ENCODE measurements at places on chromosomes 7 and 10. TPM values are rescaled to one million over a fixed set of nuclear protein-coding genes. Genes with fewer than 3 reads are reported as not detected.

DNA sequence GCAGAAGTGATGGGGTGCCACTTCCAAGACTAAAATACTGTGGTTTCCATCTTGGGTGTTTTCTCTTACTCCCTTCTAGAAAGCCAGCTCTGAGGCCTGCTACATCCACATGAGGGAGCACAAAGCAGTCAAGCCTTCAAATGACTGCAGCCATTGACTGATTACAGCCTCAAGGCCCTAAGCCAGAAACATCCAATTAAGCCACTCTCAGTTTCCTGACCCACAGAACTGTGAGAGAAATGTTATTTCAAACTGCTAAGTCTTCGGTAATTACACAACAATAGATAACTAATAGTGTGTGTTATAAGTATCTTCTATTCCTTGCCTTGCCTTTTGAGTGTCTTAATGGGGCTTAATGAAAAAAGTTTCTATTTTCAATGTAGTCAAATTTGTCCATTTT is 24.8 kb downstream of the BRAF start:
- peaks cover 6% of the 10 kb centered on the region for H3K4me1 ChIP-seq
- H3K27ac ChIP-seq, result no peak overlapping the region
- DNase-seq, result no peak

DNA sequence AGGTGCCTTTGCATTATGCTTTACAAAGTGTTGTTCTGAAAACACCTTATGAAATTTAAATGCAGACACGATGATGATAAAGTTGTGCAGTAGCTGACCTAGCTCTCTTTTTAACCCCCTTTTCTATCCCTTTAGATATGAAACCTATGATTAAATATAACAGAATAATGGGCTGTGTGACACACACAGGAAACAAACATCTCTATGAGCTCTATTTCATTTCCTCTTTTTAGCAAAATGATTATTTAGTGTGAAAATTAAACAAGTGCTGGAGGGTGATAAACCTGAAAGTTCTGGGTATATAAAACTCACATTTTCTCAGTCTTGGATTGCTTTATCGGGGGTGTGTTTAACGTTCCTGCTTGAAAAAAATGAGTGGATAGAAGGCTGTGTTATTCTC is 1310.5 kb upstream of the CELF2 start:
- no peak for DNase-seq
- H3K4me3 ChIP-seq, result no peak overlapping the region
- H3K27ac ChIP-seq, result no peak overlapping the region

DNA sequence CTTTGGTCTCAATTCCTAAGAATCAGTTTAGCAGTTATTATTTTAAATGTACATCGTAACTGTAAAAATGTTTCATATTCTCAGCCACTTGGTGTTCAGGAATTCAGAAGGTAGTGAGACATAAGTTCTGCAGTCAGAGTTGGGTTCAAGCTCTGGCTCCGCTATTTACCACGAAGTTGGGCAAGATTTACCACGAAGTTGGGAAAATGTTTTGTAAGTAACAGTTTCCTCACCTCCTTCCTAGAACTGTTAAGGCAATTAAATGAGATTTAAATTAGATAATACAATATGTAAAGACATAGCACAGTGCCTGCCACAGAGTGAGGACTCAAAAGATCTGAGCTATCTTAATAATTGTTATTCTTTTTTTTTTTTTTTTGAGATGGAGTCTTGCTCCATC is 16.3 kb upstream of the ABLIM1 start:
- H3K36me3 ChIP-seq, result no peaks in the 10 kb centered on the region
- no peaks in the 10 kb centered on the region for H3K4me1 ChIP-seq
- no peak overlapping the region for H3K27ac ChIP-seq
- H3K4me3 ChIP-seq, result no peak overlapping the region
- no peaks in the 10 kb centered on the region for H3K27me3 ChIP-seq

The POLL gene
- 29.4 TPM for total RNA-seq

DNA sequence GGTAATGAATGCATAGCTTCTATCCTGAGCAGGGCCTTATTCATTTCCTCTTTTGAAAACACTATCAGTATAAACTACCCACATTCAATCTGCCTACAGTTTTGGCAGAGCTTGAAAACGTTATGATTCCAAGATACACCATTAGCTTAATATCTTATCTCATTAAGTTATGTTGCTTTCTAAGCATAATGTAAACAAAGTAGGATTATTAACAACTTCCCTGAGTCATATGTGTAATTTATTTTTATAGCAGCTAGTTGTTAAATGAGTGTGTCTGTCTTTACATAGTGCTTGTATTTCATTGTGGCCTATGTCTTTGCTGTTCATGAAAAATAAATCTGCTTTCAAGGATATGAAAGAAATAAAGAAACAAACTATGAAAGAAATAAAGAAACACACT is 106.2 kb upstream of the DLX6 start:
- no peak overlapping the region for H3K27ac ChIP-seq
- H3K36me3 ChIP-seq, result no peaks in the 10 kb centered on the region
- no peak overlapping the region for H3K4me3 ChIP-seq
- no peaks in the 10 kb centered on the region for H3K4me1 ChIP-seq
- H3K27me3 ChIP-seq, result no peaks in the 10 kb centered on the region
- no peak for DNase-seq

GRCh38 chr7:102073931-102074880 is 212.5 kb upstream of the SH2B2 start:
- no peaks in the 10 kb centered on the region for H3K36me3 ChIP-seq
- no peak overlapping the region for H3K4me3 ChIP-seq
- no peak overlapping the region for H3K27ac ChIP-seq
- no peaks in the 10 kb centered on the region for H3K27me3 ChIP-seq
- H3K4me1 ChIP-seq, result no peaks in the 10 kb centered on the region
- DNase-seq, result no peak

The TAX1BP1 gene
- total RNA-seq, result 132 TPM

GRCh38 chr7:54339073-54339472 is 203.1 kb upstream of the VSTM2A start:
- no peaks in the 10 kb centered on the region for H3K36me3 ChIP-seq
- no peaks in the 10 kb centered on the region for H3K27me3 ChIP-seq
- H3K27ac ChIP-seq, result no peak overlapping the region
- no peaks in the 10 kb centered on the region for H3K4me1 ChIP-seq
- no peak overlapping the region for H3K4me3 ChIP-seq

DNA sequence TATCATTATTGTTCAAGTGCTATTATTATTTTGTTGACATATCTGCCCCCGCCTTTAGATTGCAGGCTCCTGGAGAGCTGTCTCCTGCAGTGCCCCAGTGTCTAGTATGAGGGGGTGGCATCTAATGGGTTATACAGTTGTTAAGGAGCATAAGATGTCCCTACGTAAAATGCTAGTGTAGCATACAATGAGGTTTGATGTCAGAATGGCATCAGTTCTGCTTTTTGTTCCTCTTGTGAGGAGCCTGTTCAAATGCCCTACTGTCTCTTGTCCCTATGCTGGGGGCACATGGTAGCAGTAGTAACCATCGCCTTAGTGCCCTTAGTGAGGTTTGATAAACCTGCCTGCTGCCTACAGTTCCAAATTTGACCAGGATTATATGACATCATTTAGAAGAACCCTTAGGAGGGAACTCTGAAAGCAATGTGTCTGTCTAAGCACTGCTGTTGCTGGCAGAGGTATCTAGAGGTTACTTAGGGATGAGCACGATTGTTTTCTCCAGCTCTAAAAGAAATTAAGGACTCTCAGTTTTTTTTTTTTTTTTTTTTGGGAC is 9.7 kb downstream of the CREM start:
- no peaks in the 10 kb centered on the region for H3K36me3 ChIP-seq
- no peak overlapping the region for H3K4me3 ChIP-seq
- peak overlapping the region; percentile 44 for H3K27ac ChIP-seq
- H3K27me3 ChIP-seq, result no peaks in the 10 kb centered on the region
- no peak for DNase-seq

The HTR5A gene
- not detected for total RNA-seq

DNA sequence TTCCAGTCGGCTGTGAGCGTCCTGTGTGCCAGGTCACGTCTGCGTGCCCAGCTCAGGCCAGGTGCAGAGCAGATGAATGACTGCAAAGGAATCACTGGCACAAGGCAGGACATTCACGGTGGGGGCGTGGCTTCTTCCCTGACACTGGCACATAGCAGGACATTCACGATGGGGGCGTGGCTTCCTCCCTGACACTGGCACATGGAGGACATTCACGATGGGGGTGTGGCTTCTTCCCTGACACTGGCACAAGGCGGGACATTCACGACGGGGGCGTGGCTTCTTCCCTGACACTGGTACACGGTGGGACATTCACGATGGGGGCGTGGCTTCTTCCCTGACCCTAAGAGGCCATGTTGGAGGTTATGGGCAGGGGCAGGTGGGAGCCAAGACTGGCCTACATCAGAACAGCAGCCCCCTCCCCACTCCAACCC is 64.3 kb downstream of the MYL10 start:
- peaks cover 6% of the 10 kb centered on the region for H3K27me3 ChIP-seq
- no peaks in the 10 kb centered on the region for H3K36me3 ChIP-seq
- H3K4me3 ChIP-seq, result no peak overlapping the region
- H3K27ac ChIP-seq, result no peak overlapping the region
- no peaks in the 10 kb centered on the region for H3K4me1 ChIP-seq

DNA sequence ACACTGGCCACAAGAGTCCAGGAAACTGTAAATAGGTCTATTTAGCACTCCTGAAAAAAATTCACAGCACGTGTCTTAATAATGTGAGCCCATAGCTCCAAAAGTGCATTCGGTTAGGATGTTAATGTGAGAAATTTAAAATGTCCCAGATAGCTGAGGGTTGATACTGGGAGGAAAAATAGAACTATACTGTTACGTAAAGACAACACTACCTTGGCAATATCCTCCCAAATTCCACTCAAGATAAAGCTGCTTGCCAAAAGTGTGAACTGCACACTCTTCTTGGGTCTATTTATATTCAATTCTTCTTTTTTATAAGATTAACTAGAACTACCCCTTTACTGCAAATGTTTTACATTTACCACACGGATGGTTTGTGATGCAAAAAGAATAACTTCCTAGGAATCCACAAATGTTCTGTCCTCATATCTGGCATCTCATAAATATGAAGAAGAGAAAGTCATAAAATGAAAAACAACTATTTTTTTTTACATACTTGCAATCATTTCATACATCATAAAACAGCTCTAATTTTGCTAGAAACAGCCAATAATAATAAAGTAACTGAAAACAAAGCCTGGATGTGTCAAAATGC is 10.4 kb downstream of the RAB11FIP2 start:
- no peak overlapping the region for H3K4me3 ChIP-seq
- no peak for DNase-seq
- H3K27me3 ChIP-seq, result no peaks in the 10 kb centered on the region
- peaks cover 31% of the 10 kb centered on the region for H3K4me1 ChIP-seq
- peaks cover 8% of the 10 kb centered on the region for H3K36me3 ChIP-seq
- no peak overlapping the region for H3K27ac ChIP-seq

GRCh38 chr7:18352339-18353255 is 143.0 kb upstream of the HDAC9 start:
- H3K27me3 ChIP-seq, result peaks cover 3% of the 10 kb centered on the region
- H3K36me3 ChIP-seq, result no peaks in the 10 kb centered on the region
- DNase-seq, result peak; percentile 56
- no peak overlapping the region for H3K4me3 ChIP-seq
- H3K4me1 ChIP-seq, result no peaks in the 10 kb centered on the region

DNA sequence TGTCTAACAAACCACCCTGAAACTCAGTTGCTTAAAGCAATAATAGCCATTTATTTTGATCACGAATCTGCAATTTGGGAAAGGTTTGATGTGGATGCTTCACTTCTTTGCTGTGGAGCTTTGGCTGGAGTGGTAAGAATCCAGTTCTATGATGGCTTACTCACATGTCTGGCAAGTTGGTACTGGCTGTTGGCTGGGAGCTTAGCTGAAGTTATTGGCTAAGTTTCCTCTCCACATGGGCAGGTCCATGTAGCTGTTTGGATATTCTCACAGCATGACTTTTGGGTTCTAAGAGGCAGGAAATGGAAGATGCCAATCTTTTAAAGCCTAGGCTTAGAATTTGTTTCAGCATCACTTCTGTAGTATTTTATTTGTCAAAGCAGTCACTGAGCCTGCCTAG is 277.6 kb upstream of the NRP1 start:
- no peak overlapping the region for H3K27ac ChIP-seq
- H3K4me1 ChIP-seq, result peaks cover 5% of the 10 kb centered on the region
- H3K36me3 ChIP-seq, result no peaks in the 10 kb centered on the region
- H3K27me3 ChIP-seq, result no peaks in the 10 kb centered on the region

DNA sequence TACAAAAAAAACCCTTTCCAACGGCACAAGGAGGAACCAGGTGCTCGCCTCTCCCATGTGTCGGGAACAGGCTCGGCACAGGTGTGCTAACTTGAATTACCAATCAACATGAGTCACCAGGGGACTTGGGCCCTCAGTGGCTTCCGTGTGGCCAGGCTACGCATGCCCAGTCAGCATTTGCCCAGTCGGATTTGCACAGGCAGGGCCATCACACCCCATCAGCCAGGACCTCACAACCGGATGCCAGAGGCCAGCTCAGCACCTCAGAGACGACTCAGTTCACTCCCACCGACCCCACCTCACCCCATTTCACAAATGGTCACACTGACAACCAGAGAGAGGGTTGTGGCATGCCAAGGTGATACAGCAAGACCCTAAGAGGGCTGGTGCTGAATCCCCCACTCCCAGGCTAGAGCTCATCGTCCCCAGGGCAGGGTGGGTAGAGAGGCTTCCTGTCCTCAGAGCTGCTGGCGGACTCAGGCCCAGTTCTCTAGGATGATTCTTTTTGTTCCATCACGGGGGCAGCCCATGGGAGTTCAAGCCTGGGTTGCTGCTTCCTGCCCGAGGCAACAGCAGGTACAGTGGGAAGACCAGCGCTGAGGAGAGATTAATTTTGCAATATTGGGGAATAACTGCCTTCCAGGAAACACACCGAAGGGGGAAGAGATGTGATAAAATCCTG is 13.6 kb downstream of the ANXA11 start:
- DNase-seq, result no peak
- H3K27me3 ChIP-seq, result no peaks in the 10 kb centered on the region
- H3K4me3 ChIP-seq, result no peak overlapping the region
- H3K27ac ChIP-seq, result no peak overlapping the region
- no peaks in the 10 kb centered on the region for H3K36me3 ChIP-seq

- H3K27me3 ChIP-seq, result no peaks in the 10 kb centered on the region
- no peak for DNase-seq
- H3K4me1 ChIP-seq, result no peaks in the 10 kb centered on the region
- H3K36me3 ChIP-seq, result no peaks in the 10 kb centered on the region
- no peak overlapping the region for H3K27ac ChIP-seq
- H3K4me3 ChIP-seq, result no peak overlapping the region
Observed at GRCh38 chr7:123143252-123144006, 56.3 kb downstream of the SLC13A1 start.

GRCh38 chr7:17444673-17445072 is 146.2 kb downstream of the AHR start:
- no peaks in the 10 kb centered on the region for H3K36me3 ChIP-seq
- no peak overlapping the region for H3K27ac ChIP-seq
- DNase-seq, result peak; percentile 28
- no peak overlapping the region for H3K4me3 ChIP-seq

The STK31 gene
- not detected for total RNA-seq

GRCh38 chr7:131933751-131934289 is 377.4 kb upstream of the PODXL start:
- H3K4me1 ChIP-seq, result no peaks in the 10 kb centered on the region
- no peak overlapping the region for H3K4me3 ChIP-seq
- DNase-seq, result no peak
- H3K27ac ChIP-seq, result no peak overlapping the region

DNA sequence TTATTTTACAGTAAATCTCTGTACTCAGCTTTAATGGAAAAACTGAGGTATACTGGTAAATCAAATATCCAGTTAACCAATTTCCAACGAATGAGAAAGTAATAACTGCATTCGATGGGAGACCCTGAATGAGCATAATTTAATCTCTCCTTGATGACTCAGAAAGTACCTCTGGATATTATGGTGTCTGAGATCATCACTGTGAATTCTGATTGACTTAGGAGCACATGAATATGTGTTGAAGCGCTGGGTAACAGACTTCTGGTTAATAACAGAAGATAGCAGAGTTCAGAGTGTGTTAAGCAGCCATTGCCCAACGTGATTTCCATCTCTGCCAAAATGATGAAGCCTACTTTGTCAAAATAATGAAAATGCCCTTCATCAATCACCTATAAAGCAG is 116.6 kb downstream of the NRP1 start:
- H3K4me1 ChIP-seq, result peaks cover 16% of the 10 kb centered on the region
- no peak overlapping the region for H3K27ac ChIP-seq
- H3K4me3 ChIP-seq, result no peak overlapping the region
- H3K36me3 ChIP-seq, result no peaks in the 10 kb centered on the region
